ENCODE measurements at places on chromosomes 5 and 9.

- DNase-seq: no peak
Measured at GRCh38 chr5:150078802-150079689, 7.3 kb downstream of the CSF1R start.

DNA sequence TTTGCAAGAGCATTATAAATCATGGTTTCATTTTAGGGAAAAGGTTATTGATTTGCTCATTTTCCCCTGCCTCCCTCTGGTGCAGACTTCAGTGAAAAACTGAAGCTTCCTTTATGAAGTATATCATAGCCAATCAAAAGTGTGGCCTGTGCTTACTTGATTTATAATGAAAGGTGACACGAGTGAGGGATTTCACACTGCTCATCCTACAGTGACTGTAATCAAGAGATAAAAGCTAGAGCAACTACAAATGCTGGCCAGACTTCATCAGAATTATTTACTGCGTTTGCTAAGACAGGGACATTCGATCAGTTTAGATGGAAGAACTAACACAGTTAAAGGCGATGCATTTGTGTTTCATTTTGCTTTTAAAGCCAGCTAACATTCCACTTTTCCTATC, 151.5 kb downstream of the SV2C start:
- no peak for DNase-seq

DNA sequence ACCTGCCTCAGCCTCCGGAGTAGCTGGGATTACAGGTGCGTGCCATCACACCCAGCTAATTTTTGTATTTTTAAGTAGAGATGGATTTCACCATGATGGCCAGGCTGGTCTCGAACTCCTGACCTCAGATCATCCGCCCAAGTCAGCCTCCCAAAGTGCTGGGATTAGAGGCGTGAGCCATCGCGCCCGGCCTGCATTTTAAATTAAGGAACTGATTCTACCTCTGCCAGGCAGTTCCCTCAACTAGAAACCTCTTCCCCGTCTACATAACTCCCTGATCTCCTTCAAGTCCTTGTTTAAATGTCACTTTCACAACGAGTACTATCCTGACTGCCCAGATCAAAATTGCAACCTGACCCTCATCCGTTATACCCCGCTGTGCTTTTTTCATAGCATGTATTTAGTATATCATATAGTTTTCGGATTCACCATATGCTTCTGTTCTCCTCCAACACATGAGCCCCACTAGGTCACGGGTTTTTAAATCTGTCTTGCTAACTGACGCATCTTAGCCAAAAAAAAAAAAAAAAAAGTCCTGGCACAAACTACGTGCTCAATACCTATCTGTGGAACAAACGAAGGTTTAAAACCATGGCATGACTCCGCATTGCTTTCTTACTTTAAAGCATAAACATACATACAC, 858 bp upstream of the SOWAHA start:
- DNase-seq: no peak

- no peak for DNase-seq
Measured at GRCh38 chr5:82802954-82803353, 274.2 kb downstream of the TMEM167A start.

GRCh38 chr9:111807197-111807596, 12.5 kb upstream of the SHOC1 start:
- no peak for DNase-seq
